ENCODE measurements at places on chromosomes 6 and 20. TPM values are rescaled to one million over a fixed set of nuclear protein-coding genes. Genes with fewer than 3 reads are reported as not detected.

GRCh38 chr6:20497216-20498040 lies 36.8 kb upstream of the CDKAL1 start:
- no peak for DNase-seq

DNA sequence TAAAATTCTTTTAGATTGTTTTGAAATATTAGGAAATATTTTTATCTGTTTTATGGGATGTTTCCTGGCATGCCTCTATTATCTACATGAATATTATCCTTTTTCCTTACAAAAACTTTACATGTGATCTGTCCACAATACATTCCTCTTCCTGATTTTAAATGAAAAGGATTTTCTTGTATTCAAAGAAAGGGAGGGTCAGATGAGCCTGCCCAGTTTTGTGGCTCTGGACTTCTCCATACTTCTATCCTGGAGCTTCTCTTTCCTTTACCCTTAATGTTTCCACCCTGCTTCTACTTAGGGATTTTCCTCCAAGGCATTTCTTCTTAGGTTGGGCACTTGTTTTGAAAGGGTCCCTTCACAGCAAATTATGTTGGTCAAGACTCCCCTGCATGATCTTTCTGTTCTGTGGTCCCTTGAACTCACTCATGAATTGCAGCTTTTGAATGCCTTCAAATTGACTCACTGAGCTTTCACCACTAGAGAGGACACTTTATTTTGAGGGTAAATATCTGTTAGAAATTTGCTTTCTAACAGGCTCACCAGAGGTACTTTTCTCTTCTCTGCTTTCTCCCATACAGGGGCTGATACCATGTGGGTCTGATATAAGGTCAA lies 104.9 kb downstream of the CENPW start:
- DNase-seq = no peak

Gene PRR18
- total RNA-seq = not detected

Gene GSS
- 82.0 TPM for total RNA-seq

Gene BFSP1
- total RNA-seq = 2.7 TPM

Gene GPX5
- total RNA-seq = not detected

Gene RAMACL
- total RNA-seq = 0.26 TPM

Gene CALHM5
- not detected for total RNA-seq

Gene WFDC12
- not detected for total RNA-seq

Gene EYS
- total RNA-seq = 0.07 TPM

All from PC-3 (cell line).